ENCODE measurements at places on chromosomes 7 and 10. TPM values are rescaled to one million over a fixed set of nuclear protein-coding genes. Genes with fewer than 3 reads are reported as not detected.

DNA sequence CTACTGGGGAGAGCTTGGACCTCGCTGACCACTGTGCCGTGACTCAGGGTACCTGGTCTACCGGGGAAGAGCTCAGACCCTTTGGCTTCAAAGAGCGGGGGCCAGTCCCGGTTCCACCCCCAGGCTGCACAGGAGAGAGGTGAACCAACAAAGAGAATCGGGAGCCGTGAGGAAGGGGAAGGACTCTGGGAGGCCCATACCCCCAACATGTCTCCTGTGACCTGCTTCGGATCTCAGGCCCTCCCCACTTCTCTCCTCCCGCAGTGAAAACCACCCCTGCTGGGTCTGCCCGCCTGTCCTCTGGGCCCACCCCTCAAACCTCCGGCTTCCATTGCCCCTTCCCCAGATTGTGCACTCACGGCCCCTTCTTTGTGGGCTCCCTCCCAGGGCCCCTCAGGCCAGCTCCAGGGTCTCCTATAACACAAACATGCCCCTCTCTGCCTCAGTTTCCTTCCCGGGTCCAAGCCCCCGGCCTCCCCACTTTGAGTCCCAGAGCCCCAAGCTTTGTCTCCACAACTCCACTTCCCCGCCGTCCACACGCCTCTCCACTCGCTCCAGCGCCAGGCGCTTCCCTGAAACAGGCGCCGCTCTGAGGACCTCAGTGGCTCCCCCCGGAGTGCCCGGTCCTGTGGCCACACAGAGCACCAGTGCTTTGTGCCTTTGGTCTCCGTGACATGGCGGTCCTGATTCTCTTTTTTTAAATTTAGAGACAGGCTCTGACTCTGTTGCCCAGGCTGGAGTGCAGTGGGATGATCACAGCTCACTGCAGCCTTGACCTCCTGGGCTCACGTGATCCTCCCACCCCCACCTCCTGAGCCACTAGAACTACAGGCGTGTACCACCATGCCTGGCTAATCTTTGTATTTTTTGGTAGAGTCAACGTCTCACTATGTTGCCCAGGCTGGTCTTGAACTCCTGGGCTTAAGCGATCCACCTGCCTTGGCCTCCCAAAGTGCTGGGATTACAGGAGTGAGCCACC lies 7.5 kb upstream of the INTS1 start:
- no peak for DNase-seq

DNA sequence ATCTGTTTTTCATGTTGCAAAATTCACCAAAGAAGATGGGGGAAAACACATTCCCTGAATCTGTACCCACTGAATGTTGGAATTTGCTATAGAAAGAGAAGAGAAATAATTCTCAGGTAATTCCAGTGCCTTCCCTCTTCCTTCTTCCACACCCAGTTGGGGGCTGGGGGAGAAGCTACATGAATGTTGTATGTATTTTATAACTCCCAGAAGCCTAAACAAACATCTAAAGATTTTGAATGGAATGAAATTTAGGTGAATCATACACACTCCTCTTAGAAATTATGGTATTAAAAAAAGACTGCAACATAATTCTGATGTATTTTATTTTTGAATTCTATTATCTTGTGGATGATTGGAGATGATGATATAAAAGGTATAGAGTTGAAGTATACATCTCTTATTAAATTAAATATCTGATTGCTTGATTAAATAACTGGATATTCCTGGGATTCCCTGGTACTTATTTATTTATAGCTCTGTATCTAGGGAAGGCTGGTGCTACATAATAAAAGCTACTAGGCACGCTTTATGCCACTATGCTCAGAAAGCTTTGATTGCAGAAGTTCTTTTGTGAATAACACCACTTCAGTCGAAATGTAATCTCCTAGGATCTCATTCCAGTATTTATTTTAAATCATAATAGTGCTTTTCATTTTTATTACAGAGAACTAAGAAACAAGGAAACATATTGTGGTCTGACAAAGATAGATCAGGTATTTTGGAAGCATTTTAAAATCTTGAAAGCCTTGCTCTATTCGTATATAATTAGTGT lies 98.5 kb downstream of the MCU start:
- no peak for DNase-seq

- DNase-seq, result no peak
Observed at GRCh38 chr10:123309731-123310130, 155.5 kb downstream of the BUB3 start.

Gene PKD2L1
- total RNA-seq, result not detected

Gene TMEM26
- total RNA-seq, result not detected

All from naive thymus-derived CD4-positive, alpha-beta T cell (primary cell).